ENCODE measurements at places on chromosomes 7 and 10.

DNA sequence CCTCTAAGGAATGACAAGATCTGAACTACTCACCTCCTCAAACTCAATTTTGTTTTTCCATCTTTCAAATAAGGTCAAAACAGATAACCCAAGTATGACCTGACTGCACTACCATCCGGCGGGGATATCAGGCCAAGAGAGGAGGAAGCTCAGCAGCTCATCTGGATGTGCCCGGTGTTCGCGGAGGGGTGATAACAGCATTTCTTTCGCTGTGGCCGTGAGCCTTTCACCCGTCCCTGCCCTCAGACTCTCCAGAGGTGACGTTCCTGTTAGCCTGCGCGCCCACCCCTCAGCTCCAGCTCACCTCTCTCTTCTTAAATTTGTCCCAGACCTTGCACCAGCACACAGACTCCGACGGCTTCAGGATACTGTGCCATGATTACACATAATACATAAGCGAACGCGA is 526 bp downstream of the ZNF248 start:
- DNase-seq = peak; percentile 27

DNA sequence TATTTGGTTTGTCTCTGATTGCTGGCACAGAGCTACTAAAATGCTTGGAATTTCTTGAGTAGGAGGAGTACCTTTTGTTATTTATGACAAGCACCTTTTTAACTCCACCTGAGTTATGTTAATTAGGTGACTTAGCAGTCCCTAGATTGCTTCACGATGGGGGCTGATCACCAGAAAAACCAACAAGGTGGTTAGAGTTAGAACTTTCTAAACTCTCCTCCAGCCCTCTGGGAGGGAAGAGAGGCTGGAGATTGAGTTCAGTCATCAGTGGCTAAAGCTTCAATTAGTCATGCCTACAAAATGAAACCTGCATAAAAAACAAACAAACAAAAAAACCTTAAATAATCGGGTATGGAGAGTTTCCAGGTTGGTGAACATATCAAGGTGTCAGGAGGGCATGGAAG is 23.6 kb upstream of the ING3 start:
- DNase-seq = no peak

- DNase-seq = no peak
These were observed 166.5 kb downstream of the TMEM26 start for GRCh38 chr10:61286686-61287085.

- DNase-seq = no peak
These were observed 256.6 kb downstream of the PTEN start for GRCh38 chr10:88120075-88120474.

GRCh38 chr10:5565671-5566581 is 41.2 kb downstream of the CALML3 start:
- no peak for DNase-seq

DNA sequence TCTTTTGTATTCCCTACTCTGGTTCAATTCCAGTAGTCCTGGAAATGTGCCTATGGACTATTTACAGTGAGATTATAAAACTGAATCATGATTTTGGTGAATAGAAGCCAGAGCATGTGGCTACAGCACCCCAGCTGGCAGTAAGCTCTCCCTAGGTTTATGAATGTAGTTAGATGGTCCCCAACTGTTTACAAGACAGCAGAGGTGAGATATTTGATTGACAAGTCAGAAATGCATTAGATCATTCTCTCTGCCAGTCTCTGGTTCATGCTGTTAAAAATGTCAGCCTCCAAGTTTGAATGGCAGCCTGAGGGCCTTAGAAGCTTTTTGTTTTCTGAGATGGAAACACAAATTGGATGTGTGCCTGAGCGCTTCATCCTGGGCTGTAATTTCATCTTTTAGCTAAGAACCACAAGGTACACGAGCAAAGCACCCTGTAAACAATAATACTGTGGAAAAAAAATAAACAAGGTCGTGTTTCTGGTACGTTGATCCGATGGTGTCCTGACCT is 85.0 kb downstream of the BTRC start:
- no peak for DNase-seq

GRCh38 chr7:4531236-4531635 is 150.9 kb upstream of the FOXK1 start:
- no peak for DNase-seq

DNA sequence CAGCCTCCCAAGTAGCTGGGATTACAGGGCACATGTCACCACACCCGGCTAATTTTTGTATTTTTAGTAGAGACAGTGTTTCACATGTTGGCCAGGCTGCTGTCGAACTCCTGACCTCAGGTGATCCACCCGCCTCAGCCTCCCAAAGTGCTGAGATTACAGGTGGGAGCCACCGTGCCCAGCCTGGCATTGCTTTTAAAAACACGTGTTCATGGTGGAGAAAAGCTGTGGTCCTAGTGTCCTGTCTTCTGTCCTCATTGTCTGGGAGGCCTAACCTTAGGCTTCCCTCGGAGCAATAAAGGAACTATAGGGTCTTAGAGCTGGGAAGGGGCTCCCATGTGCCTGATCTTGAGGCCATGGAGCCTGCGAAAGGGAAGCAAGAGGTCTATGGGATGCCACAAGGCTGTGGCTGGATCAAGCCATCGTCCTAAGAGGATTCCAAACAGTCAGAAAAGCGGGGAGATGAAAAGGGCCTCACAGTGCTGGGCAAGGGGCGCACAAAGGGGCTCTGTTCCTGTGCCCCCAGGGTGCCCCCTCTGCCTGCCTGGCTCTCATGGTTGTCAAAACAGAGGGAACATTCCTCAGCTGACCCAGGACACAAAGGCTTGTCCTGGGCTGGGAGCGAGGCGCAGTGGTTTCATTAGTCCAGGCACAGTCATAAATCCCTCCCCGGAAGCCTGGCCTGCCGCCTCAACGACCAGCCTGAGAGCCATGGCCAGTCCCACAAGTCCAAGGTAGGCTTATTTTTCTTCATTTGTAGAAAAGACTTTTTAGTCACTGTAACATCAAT is 106.6 kb upstream of the TNS3 start:
- DNase-seq = no peak

DNA sequence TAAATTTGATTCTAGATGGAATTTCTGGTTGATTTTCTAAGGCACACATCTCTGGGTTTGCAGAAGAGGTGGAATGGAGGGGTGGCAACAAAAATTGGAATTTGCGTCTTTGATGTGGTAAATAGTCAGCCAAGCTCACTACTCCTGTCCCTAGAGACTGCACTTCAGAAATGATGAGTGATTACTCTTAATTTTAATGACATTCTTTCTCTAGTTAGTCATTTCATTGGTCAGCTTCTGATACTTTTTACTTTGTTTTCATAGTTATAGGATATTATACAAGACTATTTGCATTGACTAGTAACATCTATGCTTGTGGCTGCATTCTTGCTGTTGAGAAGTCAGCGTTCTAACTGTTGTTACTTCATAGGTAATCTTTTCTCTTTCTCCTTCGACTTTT is 658.3 kb downstream of the SUGCT start:
- DNase-seq = no peak

- DNase-seq = no peak
These were observed 71.6 kb downstream of the PTPRE start for GRCh38 chr10:127978481-127978880.

- DNase-seq = no peak
These were observed 17.4 kb downstream of the RGS10 start for GRCh38 chr10:119525116-119525515.

DNA sequence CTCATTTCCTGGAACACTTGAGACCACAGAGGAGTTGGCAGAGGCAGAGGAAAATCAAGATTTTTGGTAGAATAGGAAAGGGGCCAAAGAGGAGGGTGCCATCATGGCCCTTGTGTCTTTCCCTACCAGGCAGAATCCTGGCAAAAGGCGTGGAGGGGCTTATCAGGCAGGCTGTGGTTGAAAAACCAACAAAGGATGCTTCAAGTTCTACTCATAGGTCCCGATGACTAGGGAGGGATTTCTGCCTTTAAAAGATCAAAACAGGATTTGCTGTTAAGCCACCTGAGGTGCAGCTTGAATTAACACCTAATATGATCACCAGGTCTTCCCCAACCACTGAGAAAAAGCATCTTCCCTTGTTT is 45.7 kb downstream of the BPGM start:
- no peak for DNase-seq

DNA sequence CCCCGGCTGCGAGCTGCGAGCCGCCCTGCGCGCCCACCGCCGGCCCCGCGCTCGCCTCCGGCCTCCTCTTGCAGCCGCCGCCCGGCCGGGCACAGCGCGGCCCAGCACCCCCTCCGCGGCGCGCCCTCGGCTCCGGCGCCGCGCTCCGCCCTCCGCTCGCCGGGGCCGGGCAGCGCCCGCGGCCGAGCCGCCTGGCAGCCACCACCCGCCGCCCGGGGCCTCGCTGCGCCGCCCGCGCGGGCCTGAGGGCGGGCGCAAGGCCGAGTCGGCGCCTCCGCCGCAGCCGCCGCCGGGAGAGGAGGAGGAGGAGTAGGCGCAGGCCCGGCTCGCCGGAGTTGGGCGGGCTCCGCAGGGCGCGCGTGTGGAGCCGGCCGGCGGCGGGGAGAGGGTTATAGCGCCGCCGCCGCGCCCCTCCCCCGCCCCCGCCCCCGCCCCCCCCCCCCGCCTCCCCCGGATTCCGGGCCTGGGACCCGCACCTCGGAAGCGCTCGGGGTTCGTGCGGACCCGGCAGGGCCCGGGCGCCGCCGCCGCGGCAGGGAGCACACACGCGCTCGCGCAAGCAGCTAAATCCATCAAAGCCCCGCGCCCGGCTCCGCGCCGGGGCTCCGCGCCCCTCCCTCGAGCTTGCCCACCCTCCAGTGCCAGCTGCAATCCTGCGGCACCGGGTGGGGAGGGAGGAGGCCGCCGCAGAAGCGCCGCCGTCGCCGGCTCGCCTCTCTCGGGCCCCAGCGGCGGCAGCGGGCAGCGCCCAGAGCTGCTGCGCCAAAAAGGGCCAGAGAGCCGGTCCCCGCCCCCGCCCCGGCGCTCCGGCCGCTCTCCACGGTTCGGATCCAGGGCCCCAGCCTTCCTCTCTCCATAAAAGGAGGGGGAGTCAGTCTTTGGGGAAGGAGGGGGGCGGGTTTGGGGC is at the start of gene PDGFA:
TSS of gene PDGFA (minus strand) at position 363 of the 907 bp plus-strand sequence. CDS start 845 bp downstream, outside the sequence.
- DNase-seq = no peak

- DNase-seq = no peak
These were observed 30.3 kb upstream of the NDST2 start for GRCh38 chr10:73841526-73842285.

All from stimulated activated CD4-positive, alpha-beta T cell treated with anti-CD3 and anti-CD28 coated beads, Interleukin-2, amount 100 ng/mL, for 48 hours (primary cell).